ENCODE measurements at places on chromosomes 16 and 17.

DNA sequence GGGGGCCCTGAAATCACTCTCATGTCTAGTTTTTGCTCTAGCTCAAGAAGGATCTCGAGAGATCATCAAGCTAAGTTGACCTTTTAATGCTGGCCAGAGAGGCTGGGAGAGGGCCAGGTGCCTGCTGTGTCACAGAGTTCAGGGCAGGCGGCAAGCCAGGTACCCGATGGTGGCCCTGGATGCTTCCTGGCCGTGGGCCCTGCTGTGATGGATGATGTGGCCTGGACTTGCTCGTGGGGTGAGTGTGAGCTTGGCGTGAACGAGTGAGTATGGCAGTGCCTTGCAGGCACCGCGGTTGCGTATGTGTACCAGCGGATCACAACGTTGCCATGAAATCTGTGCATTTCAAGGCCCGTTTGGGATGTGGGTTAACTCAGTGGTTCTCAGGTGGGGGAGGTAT, 7.4 kb downstream of the IRF8 start:
- no peak for DNase-seq

- DNase-seq: no peak
Observed at GRCh38 chr16:28580726-28581315, 16.0 kb downstream of the SULT1A2 start.

DNA sequence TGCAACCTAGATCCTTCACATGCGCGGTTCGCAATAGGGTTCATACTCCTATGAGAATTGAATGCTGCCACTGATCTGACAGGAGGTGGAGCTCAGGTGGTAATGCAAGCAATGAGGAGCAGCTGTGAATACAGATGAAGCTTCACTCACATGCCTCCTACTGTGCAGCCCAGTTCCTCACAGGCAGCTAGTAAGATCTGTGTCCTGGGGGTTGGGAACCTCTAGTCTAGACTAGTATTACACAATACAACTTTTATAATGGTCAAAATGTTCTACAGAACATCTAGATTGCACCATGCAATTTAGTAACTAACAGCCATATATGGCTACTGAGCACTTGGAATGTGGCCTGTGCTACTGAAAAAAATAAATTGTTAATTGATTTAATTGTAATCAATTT, 26.7 kb downstream of the ABCA5 start:
- no peak for DNase-seq

GRCh38 chr16:14069818-14070217, 1.3 kb upstream of the MRTFB start:
- no peak for DNase-seq

- DNase-seq: no peak
Observed at GRCh38 chr16:61812251-61812650, 224.0 kb downstream of the CDH8 start.

GRCh38 chr16:49216593-49216992, 65.0 kb downstream of the CBLN1 start:
- DNase-seq: no peak

GRCh38 chr17:72878975-72879660, 213.4 kb downstream of the SLC39A11 start:
- no peak for DNase-seq

GRCh38 chr17:76881966-76882365, 13.8 kb downstream of the MGAT5B start:
- no peak for DNase-seq

GRCh38 chr16:56480776-56481467, 29.6 kb downstream of the OGFOD1 start:
- DNase-seq: no peak

- no peak for DNase-seq
Observed at GRCh38 chr16:4319454-4320421, 3.9 kb downstream of the GLIS2 start.

DNA sequence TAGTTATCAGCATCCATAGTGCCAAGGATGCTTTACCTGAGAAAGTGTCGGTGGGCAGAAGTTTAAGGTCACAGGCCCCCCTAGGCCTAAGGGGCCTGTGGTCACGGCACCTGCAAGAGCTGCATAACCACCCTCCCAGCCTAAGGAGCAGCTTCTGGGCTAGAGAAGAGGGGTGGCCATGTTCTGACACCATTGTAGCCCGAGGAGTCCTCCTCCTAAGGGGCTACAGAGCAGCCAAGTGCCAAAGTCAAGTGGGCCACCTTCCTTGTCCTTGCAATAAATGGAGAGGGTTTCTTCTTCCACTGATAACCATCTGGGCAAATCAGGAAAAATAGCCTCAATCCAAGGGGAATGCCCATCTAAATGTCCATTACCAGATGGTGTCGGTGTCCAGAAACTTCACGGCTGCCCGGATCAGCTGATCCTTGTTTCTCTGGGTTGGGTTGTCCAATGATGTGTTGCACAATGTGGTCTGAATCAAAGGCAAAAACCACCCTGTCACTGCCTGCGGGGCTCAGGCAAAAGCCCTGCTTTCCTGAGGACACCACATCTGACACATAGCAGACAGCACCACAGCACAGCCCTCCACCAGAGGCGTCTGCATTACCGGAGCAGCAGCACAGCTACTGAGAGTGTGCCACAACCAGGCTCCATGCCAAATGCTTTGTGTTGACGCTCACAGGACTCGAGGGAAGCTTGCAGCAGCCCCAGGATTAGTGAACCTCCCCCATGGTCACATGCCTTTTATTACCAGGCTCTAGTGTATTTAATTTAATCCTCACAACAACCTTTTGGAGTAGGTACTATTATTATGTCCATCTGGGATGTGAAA, 12.8 kb downstream of the ATPAF2 start:
- no peak for DNase-seq

DNA sequence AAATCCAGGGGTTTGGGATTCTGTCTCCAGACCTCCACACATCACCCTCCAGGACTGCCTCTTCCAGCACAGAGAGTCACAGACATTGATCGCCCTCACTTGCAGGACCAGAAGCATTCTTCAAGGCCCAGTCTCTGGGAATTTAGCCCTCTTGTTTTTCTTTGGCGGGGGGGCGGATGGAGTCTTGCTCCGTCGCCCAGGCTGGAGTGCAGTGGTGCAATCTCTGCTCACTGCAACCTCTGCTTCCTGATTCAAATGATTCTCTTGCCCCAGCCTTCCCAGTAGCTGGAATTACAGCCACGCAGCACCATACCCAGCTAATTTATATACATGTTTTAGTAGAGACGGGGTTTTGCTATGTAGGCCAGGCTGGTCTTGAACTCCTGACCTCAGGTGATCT, 8.5 kb upstream of the ITGAL start:
- no peak for DNase-seq

DNA sequence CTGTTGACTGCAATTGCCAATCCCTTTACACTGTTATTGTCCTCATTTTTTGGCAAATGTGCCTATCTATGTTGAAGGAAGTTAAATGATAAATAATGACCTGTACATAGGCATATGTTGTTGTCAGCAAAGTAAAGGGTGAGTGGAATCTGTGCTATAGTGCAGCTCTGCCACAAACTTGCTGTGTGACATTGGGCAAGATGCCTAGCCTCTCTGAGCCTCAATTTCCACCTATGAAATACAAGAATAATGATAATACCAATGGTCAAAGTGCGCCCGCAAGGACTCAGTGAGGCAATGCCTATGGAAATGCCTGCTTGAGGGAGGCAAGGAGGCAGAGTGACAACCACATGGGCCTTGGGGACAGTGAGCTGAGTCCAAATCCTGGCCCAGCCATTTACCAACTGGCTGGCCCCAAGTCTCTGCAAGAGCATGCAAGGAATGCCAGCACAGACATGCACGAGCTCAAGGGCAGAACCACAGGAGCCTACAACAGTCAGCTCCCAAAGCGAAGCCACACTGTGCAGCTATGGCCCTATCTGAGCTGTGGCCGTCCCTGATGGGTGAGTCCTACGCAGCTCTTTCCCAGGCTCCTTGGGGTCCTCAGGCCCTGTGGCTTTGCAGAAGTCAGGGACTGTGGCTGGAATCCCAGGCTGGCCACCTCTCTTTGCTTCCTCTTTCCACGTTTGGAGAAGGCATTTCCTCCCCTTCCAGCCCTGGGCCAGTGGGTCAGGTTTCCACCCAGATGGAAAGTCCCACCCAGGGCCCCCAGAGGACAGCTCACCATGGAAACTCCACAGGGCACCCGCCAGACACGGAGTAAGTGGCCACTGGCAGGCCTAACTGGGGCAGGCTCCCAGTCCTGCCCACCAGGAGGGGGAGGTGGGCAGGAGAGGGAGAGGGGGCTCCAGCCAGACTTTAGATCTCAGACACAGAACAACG, 82.1 kb downstream of the ZNF423 start:
- no peak for DNase-seq

DNA sequence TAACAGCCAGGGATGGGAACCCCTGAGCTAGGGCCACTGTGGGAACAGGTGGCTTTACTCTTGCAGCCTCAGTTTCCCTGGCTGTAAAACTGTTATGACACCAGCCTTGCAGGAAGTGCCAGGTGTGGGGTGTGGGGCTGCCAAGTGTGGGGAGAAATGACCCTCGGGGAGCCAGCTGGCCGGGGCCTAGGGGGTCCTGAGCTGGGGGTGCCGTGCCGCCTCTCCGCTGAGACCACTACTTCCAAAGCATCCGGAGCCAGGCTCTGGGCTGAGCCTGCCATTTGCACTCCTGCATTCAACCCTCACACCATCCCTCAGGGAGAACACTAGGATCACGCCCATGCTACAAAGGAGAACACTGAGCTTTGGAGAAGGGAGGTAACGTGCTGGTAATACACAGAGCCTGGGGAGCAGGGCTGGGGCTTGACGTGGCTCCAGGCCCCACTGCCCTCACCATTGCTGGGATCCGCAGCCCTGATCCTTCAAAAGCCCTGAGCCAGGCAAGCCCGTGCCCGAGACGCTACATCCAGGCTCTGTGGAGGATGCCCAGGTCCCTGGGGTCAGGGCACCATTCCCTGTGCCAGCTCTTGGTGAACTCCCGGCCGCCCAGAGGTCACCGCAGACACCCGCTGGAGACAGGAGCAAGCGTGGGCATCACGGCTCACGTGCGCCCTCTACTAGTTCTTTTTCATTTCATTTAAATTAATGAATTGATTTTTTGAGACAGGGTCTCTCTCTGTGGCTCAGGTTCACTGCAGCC, 28.8 kb upstream of the GINS2 start:
- peak; percentile 51 for DNase-seq

DNA sequence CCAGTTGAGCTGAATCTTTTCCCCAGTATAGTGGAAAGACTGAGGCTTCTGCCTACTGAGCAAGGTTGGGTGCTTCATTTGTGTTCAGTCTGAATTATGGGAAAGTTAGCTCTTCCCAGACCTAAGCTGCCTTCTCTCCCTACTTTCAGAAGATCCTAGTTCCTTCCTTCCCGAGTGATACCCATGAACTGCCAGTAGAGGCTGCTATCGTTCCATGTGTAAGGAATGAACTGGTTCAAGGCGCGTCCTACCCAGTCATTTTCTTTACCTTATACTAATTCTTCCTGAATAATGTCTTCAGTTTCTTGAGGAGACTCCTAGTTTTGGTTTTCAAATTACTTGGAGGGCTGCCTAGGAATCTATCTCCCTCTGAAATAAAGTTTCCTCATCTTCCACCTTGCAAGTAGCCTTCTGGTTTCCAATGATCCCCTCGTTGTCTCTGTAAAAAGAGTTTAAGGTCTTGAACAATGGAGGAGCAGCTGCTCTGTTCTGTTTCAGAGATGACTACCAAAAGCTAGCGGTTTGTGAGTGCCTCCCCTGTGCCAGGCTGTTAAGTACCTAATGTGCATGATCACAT, 934 bp upstream of the AOC2 start:
- no peak for DNase-seq

GRCh38 chr17:77189148-77189547, 48.4 kb downstream of the SEC14L1 start:
- no peak for DNase-seq

DNA sequence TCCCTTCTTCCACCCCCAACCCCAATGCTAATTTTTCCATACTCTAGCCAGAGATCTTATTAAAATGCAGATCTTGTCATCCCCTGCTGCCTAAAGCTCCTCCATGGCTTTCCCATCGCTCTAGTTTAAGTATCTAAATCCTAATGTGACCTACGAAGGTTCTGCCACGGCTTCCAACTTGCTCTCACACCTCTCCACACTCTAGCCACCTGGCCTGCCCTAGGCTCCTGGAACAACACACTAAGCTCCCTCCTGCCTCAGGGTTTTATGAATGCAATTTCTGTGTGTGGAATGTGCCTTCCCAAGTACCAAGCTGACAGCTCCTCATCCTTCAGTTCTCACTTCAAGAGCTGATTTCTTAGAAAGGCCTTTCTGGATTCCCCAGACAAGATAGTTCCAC, 16.6 kb downstream of the NXPH3 start:
- no peak for DNase-seq

DNA sequence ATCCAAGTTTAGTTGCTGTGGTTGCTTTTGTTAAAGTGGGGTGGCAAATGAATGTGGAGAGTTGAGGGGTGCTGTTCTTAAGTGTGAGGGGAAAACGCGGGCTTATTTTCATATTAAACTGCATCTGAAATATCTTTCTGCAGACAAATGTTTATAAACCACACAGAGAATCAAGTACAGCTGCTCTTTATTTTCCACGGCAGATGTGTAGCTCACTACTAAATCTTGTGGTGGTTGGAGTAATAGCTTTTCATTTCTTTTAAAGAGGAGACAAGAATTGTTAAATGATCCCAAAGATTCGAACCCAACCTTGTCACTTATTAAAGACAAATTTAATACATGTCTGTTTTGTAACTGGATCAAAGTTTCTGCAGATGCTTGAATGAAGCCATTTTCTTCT, 2.1 kb downstream of the CLTC start:
- no peak for DNase-seq

Measured in effector CD4-positive, alpha-beta T cell (primary cell).